NCI-H226 (cell line): ENCODE measurements at places on chromosomes 6 and 20.

DNA sequence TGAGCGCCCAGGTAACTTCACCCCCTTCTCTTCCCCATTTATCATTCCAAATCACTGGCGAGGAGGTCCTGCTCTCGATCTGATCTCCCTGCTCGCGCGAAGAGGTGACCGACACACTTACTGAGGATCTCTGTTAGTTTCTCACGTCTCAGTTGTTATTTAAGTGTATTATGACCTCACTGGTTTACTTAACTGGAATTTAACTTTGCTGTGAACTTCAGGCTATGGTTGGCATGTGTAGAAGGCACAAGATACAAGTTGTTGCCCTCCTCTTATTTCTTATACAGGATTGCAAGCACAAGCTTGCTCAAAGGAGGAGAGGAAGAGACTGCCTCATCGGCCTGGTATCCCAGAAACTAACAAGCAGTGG lies 1.2 kb downstream of the RNF217 start:
- no peak for DNase-seq

DNA sequence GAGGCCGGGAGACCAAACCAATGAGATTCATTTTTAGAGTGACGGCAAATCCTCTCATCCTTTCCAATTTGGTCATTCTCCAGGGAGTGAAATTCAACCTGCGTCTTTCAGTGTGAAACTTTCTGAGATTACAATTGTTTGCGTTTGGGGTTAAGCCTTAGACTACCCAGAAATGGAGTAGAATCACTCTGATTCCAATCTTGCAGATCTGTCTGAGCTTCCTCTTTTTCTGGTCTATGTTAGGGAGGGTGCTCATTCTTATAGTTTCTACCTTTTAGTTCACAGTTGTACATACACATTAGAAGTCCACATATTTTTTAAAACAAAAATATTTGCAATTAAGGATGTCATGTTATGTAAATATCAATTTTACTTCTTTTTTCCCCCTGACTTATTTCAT lies 183.0 kb upstream of the PHACTR1 start:
- DNase-seq = no peak

GRCh38 chr20:2809690-2810089 lies 5.1 kb upstream of the C20orf141 start:
- no peak for DNase-seq

GRCh38 chr6:67643281-67643680 lies 991.8 kb upstream of the ADGRB3 start:
- DNase-seq = no peak

DNA sequence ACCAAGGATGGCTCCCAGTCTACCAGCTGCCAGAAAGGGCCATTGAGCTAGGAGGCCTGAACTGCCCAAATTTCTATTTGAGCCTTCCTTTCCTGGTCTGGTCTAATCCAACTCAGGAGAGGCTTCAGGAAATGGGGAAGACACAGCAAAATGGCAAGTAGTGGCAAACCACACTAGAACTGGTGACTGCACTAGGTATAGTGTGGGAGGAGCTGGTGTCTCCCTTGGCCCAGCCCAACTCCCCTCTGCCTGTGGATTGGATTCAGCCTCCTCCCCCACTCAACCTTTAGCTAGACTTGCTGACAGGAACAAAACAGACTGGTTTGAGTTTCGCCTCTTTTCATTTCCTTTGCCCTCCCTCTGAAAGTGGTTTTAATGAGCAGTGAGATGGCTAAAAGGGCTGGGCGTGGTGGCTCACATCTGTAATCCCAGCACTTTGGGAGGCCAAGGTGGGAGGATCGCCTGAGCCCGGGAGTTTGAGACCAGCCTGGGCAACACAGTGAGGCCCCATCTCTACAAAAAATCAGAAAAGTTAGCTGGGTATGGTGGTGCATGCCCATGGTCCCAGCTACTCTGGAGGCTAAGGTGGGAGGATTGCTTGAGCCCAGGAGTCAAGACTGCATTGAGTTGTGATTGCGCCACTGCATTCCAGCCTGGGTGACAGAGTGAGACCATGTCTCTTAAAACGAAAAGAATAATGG lies 17.5 kb downstream of the MRPS18A start:
- peak; percentile 13 for DNase-seq

DNA sequence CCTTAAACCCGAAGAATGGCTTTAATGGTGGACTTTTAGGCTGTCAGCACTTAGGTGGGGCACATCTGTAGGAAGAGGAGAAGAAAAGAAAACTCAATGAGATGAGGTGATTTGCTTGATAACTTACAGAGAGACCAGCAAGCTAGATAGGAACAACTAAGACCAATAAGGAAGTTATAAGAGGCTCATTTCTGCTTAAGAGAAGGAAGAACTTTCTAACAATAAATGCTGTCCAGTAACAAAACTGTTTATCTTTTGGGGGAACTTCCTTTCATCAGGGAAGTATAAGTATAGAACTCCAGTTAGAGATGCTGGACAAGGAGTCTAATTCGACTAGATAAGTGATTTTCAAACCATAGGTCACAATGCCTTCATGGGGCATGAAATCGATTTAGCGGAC lies 107.2 kb upstream of the SIRPA start:
- DNase-seq = no peak

DNA sequence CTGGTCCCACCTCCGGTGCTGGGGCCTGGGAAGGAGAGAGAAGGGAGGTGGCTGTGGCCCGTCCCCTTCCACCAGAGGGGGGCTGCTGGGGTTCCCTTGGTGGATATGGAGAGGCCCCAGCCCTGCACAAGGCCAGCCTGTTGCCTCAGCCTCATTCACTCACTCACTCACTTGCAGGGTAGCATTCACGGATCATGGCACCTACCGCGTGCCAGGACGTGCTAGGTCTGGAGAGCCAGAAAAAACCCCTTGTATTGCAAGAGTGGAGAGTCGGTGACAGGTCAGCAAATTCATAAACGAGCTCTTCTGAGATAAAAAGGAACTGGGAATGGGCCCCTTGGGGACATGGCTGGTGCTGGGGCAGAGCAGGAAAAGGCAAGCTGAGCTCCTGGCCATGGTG lies 6.4 kb upstream of the ZBTB46 start:
- DNase-seq = no peak

DNA sequence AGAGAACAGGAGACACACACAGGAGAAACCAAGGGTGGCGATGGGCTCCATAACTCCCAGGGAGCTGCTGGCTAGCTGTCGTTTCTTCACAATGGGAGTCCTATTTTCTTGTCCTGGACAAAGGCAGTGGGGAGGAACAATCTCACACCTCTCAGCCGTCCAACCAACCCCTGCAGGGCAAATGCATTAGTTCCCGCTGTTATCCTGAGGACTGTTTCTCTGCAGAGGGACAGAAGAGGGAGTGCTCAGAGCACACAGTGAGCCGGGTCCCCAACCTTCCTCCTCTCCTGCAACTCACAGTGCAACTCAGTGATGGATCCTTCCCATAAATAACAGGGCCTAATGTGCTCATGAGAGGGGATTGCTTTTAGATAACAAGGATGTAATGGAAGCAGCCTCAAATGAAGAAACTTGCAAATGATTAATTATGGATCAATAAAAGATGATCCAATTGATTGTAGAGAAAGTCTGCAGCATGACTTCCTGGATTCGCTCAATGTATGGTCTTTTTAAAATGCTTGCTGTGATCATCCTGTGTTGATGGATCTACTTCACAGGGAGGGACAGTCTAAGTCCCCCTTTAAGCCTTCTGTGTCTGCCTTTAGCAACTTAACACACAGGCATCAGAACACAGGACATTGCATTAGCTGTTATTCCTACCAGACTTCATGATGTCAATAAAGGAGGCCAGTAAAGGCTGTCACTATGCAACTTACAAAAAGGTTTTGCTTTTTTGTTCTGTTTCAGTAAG lies 453.4 kb upstream of the AGPAT4 start:
- DNase-seq = no peak

GRCh38 chr6:56096946-56097621 lies 150.3 kb downstream of the COL21A1 start:
- no peak for DNase-seq

DNA sequence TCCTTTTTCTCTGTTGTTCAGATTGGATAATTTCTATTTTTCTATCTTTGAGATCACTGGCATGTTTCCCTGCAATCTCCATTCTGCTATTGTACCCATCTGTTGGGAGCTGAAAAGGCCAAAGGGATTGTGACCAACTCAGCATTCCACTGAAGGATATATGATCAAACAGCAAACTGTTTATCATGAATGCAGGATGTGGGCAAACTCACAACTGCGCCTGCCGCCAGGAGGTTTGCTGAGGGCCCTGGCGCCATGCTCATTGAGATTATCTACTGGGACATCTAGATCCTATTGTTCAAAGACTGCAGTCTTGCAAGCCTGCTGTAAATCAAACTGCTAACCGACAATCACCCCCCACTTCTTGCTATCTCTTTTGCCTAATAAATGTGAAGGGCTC lies 3.8 kb upstream of the FKBP1A start:
- DNase-seq = no peak

DNA sequence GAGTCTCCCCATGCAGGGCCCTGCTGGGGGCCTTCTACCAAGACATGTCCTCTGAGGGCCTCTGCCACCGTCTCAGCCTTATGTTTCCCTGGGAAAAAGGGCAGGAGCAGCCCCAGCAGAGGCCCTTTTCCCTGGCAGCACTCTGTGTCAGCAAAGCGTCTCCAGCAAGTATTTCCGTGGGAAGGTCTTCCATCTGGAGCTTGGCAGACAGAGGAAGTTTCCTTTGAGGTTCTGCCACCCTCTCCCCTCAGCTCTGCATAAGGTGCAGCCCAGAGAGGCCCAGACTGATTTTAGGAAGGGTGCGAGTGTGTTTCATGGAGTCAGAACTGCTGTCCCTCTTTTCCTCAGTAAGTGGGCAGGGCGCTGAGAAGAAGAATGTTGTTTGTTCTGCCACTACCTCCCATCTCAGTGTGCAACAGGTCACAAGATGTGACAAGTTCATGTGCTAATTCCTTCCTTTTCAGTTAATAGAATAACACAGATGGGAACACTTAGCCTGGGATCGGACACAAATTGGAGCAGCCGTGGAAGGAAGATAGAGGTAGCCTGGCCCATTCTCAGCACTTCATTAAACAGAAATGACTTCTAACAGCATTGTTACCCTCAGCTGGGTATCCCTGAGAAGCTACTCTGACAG lies 784.4 kb downstream of the MAFB start:
- no peak for DNase-seq

DNA sequence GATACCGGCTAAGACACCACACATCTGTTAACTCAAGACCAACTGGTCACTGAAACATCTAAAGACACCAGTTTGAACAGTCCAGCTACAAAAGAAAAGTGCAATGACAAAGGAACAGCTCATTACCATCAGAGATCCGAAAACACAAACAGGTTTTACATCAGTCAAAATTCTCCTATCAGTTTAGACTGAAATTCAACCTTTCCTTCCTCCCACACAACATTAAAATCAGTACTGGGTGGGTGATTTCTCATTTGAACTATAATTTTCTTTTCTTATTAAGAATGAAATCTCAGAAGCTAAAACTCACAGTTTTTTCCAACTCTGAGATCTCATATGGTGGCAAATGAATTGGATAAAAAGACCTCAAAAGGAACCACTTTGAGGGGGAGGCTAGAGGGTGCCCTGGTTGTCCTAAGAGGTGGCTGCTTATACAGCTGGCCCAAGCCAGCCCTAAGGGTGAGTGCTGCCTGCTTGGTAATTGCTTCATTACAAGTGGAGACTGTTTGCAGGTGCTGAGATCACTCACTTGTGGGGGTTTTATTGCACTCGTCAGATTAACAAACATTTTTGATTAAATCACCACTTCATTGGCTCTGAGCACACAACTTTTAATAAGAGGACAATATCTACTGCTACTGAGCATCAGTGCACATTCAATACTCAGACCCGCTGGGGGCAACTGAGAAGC lies 4.3 kb downstream of the CCDC167 start:
- DNase-seq = no peak

GRCh38 chr6:108238322-108238721 lies 22.5 kb downstream of the SNX3 start:
- DNase-seq = no peak

- DNase-seq = no peak
These were observed 326.2 kb upstream of the PRDM1 start for GRCh38 chr6:105759946-105760345.

GRCh38 chr6:21033084-21033483 lies 498.8 kb downstream of the CDKAL1 start:
- DNase-seq = peak; percentile 1

DNA sequence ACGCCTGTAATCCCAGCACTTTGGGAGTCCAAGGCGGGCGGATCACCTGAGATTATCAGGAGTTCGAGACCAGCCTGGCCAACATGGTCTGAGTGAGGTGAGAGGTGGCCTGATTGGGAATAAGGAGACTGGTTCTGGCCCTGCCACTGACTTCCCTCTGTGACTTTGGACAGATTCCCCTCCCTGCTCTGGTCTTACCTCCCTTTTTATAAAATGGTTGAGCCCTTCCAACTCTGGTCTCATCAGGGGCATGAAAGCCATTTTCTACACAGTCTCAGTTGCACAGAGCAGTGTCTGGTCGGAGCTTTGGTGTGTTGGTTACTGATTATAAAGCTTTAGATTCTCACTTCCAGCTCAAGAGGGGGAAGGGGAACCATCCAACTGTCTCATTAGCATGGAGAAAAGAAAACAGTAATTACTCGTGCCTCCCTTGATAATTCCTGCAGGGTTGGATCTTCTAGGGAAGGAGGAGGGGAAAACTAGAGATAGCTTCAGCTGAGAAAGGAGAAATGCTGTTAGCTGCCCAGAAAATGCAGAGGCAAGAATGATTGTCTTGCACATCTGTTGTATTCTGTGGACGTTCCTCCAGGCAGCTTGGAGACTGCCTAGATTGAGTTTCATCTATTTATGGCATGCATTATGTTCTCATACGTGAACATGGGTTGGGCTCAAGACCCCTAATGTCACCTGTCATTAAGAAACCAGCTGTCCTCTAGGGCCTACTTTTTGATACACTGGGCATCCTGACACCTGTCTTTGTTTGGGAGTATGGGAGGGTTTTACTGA lies 30.4 kb downstream of the RALY start:
- no peak for DNase-seq

DNA sequence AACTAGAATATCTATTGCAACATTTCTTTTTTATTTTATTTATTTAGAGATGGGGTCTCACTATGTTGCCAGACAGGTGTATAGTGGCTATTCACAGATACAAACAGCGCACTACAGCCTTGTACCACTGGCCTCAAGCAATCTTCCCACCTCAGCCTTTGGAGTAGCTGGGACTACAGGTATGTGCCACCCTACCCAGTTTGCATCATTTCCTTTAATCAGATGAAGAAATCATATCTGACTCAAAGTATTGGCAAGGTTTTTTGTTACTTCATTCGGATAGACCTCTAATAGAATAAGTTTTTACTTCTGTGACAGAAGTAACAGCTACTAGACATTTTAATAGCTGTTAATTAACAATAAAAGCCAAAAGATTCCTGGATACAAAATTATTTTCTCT lies 153.9 kb downstream of the CDK19 start:
- DNase-seq = no peak

- DNase-seq = no peak
These were observed 364.0 kb downstream of the PHF3 start for GRCh38 chr6:63999613-64000012.

DNA sequence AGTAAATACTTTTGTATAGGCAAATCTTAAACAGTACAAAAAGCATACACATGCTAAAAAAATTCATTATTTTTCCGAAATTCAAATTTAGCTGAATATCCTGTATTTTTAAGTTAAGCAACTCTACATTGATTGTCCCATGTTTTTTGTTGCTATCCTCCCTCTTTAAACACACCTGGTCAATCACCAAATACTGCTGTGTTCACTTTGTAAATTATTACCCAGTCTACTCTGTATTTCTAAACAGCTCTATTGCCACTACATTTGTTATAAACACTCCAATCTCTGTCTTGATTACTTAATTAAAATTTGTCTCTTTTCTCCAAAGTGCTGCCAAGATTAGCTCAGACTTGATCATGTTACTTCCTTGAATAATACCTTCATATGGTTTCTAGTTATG lies 466.5 kb upstream of the GJE1 start:
- no peak for DNase-seq

- no peak for DNase-seq
These were observed 13.8 kb upstream of the NPEPL1 start for GRCh38 chr20:58678806-58679205.
